ENCODE measurements at places on chromosomes 16 and 17.

GRCh38 chr17:67431249-67432015 is 54.4 kb downstream of the PITPNC1 start:
- DNase-seq, result no peak

- no peak for DNase-seq
Observed at GRCh38 chr17:48191362-48191761, 83.8 kb downstream of the SNX11 start.

- peak; percentile 84 for DNase-seq
Observed at GRCh38 chr16:53502331-53503269, at the start of gene AKTIP. Gene AKTIP (minus strand): TSS chr16:53503209. CDS start chr16:53500259, 2,950 bp downstream.

- DNase-seq, result no peak
Observed at GRCh38 chr17:7548585-7549400, at the start of gene TNFSF12. Gene TNFSF12 (plus strand): TSS chr17:7549058. CDS start chr17:7549154, 96 bp downstream.

DNA sequence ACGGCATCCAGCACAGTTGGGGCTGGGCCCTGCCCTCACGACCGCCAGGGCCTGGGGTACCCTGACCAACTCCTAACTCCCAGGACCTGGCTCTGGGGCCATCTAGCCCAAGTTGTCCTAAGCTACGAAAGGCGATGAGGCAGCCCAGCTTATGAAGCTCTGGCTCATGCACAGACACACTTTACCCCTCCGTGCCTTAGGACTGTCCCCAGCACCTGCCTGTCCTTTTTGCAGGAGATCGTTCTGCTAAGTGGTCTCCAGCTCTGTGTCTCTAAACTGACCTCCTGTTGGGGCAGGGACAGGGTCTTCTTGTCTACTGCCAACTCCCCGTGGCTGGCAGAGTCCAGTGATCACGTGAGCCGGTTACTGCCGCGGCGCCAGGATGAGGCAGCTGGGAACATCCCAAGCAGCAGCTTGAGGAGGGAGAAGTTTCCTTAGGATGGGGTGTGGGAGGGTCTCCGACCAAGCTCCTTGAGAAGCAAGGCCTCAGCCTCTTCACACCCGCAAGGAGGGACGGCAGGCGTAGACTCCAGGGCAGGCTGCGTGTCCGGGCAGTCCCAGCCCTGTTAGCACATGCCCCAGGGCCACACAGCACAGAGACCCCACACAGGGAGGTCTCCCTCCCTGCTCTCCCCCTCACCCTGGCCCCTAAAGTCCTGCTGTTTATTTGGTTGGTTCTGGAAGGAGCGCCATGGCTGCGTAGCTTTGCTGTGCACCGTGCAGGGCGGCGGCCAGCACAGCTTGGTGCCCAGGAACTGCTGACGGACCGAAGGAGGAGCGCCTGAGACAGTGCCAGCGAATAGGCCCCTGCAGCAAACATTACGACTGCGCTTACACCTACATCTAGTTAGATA is 16.4 kb upstream of the METRNL start:
- no peak for DNase-seq

GRCh38 chr17:50682938-50683337 is 24.8 kb downstream of the ANKRD40 start:
- no peak for DNase-seq

All from T47D (cell line).